ENCODE measurements at places on chromosomes 3 and 15. TPM values are rescaled to one million over a fixed set of nuclear protein-coding genes. Genes with fewer than 3 reads are reported as not detected.

The NTRK3 gene
- total RNA-seq, result not detected

DNA sequence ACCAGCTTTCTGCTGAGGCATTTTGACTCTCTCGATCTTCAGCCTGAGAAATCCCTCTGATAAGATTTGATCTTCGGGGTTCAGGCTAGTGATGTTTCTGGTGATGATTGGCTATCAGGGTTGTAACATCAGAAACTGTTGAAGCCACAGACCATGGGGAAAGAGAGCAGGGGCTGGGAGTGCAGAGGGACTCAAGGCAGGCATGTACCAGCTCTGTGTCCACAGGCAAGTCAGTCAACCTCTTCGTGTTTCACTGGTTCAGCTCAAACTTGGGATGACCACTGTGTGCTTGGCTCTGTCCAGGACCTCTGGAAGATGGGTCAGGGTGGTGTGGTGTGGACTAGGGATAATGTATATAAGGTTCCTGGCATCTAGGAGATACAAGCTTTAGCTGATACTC, 116.5 kb downstream of the EEFSEC start:
- DNase-seq, result no peak

DNA sequence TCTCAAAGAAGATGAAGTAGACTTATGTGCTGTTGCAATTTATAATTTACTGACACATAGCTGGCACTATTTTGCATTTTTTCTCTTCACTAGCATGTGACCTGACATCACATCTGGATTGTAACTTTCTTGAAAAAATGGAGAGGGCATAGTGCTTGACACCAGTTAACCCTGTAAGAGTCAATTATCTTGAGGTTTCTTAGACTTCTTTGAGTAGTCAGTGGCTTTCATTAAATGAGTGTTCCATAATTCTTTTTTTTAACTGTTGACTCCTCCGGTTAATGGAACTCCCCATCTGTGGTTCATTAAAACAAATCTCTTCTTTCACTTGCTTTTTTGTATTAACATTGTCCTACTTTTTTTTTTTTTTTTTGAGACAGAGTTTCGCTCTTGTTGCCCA, 16.9 kb upstream of the PRKCI start:
- DNase-seq, result no peak

GRCh38 chr3:143771258-143771657, 77.0 kb downstream of the SLC9A9 start:
- DNase-seq, result no peak

- no peak for DNase-seq
These were observed at the start of gene CLDN18 for GRCh38 chr3:138009476-138010272. CLDN18 (plus strand) TSS chr3:138010165; CDS start chr3:138010226, 61 bp downstream.

Data from Caco-2 (cell line).